ENCODE measurements at places on chromosomes 12 and 14.

GRCh38 chr14:90625445-90625844 lies 190.8 kb downstream of the TTC7B start:
- DNase-seq: peak; percentile 96

GRCh38 chr12:120514002-120514401 lies 15.0 kb downstream of the COQ5 start:
- no peak for DNase-seq

DNA sequence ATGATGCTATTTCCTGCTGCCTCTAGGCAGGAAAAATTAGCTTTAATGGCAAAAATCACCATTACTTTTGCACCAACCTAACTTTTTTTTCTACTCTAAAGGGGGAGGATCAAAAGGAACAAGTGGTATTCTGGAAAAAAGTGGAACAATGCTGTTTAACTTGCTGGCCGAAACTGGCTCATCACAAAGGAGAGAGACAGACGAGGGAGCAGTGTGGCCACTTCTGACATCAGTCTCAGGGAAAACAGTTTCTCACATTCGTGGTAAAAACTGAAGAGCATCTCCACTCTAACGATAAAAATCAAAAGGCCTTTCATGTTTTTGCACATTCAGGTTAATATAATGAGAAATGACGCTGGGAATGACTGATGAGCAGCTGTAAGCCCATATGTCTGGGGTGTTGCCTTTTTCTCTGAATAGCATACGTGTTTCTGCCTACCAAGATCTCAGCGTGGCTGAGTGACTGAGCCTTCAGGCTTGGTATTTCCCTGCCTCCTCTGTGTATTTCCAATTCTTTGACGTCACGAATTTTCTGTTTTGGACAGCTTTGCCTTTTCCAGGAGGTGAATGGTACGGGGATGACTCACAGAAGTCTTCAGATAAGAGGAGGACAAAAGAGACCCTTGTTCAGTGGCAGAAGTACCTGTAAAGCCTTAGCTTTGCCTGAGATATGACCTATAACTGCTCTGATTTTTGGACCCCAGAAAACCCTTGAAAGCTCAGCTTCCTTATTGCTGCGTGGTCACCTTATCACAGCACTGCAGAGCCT lies 358.8 kb downstream of the GLT1D1 start:
- no peak for DNase-seq

GRCh38 chr14:99313234-99313633 lies 41.2 kb upstream of the BCL11B start:
- DNase-seq: no peak

DNA sequence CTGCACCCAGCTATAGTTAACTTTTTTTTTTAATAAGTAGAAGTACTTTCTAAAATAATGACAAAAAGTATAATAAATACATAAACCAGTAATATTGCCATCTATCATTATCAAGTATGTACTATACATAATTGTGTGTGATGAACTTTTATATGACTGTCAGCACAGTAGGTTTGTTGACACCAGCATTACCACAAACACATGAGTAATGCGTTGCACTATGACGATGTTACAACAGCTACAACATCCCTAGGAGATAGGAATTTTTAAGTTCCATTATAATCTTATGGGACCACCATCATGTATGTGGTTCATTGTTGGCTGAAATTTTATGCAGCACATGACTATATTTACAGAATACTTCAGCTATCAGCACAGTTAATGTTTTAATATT lies 62.9 kb upstream of the VSX2 start:
- DNase-seq: no peak

GRCh38 chr14:66120402-66120801 lies 365.8 kb upstream of the CCDC196 start:
- no peak for DNase-seq

- no peak for DNase-seq
These were observed 142.1 kb downstream of the CALM1 start for GRCh38 chr14:90538716-90539495.

DNA sequence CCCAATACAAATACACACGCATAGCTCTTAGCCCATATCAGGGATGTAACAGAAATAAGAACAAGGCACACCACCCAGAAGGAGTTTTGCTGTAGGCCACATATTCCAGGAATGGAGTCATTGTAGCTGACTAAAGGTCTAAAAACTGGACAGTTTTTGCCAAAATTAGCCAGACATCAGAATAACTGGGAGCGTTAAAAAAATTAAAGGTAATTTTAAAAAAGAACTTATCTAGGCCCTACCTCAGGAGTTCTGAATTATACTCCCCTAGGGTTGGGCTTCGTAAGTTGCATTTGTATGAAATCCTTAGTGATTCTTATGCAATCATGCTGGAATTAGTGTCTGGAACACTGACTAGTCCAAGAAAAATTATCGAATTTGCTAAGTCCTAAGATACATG lies 987.7 kb downstream of the GALC start:
- DNase-seq: no peak

DNA sequence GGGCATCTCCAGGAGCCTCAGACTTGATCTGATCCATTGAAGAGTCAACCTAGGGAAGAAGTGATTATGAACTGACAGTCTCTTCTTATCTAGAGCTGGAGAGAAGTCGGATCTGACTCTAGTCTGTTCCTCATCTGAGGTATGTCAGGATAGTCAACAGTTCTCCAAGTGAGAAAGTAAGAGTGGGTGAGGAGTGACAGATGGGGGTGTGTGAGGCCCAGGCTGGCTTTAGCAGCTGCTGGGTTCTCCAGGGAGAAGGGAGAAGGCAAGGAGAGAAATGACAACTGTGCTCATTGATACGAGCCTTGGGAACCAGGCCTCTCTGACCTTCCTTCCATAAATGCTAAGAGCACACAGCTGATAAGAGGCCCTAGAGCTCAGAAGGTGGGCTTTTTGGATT lies 53.3 kb downstream of the IRAK3 start:
- DNase-seq: peak; percentile 20

DNA sequence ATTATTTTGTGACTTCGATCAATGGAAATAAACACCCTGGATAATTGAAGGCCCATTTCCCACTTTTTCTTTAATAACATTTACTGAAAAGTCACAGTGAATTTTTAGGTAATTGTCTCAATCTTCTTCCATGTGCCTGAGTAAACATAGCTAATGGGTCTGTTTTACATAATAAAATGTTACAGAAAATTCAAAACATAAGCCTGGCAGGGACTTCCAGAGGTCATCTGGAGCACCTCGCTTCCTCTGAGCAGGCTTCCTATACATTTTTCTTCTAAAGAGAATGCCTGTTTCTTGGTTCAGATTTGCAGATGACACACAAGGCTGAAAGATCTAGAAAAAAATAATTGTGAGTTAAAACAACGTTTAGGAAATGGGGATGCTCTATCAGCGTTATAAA lies 183.8 kb upstream of the PDE3A start:
- no peak for DNase-seq

DNA sequence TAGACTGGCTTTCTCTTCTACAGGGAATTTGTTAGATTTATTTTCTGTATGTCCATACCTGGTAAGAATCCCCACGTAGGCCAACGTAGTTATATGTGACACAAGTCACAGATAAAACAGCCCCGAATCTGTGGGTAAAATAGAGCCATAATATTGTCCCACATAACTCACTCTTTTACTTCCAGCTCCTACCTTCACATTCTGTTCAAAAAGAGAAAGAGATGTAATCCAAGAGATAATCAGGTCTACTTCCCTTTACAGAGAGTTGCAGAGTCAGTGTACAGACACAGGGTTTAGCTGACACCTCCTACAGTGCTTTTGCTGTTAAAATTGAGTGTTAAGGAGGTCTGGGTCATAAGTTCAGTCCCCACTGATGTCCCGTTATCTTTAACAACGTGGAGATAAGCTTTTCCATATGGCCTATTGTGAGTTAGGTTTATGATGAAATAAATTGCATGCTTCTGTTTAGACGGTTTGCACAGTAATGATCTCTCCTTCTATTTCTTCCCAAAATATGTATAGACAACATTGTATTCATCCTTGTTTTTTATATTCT lies 446.5 kb downstream of the ADAMTS20 start:
- DNase-seq: no peak

DNA sequence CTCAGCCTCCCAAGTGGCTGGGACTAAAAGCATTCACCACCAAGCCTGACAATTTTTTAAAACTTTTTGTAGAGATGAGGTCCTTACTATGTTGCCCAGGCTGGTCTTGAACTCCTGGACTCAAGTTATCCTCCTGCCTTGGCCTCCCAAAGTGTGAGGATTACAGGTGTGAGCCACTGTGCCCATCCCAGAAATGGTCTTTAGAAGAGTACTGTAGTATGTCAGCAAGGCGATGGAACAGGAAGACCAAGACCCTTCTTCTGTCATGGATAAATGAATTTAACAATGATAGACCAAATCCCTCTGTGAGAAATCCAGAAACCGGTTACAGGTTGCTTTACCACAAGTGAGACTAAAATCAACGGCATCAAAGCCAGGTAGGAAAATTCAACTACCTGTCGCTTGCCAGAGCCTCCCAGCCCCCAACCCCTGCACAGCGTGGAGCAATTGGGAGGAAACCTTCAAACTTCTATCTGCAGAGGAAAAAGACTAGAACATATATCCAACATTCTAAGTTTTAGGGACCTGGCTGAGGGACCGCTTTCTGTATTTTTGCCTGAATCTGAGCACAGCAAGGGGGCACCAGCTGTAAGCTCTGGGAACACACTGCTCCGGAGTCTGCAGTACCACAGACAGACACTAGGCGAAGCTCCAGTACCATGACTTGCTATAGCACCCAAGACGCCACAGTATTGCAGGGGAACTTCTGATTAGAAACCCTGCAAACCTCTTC lies 51.3 kb downstream of the CPSF6 start:
- DNase-seq: peak; percentile 36

DNA sequence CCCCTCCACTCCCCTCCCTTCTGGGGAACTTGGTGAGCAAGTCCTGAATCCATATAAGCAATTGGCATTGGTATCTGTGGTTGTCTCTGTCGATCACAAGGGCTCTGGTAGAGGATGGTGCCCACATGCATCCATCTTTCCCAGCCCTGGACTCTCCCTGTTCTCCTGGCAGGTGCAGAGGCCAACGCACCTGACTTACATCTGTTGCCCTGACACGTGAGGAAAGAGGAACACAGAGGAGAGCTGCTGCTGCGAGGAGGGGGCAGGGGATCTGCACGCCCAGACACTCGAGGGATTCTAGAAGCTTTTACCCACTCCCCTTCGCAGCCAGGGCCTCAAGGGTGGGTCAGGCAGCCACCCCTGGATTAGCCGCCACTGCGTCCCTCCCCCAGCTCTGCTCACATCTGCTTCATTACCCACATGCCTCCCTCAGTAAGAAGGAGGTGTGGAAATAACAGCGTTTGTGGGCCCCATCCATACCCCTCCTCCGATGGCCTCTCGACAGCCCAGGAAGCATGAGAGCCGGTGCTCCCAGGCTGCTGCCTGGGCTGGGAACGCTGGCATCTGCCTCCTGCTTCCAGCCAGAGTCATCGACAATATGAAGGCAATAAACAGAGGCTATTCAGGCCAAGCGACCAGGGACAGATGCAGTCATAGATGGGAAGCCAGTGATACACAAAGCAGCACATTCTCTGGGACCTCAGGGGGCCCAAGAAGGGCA lies 56.5 kb downstream of the KDM2B start:
- peak; percentile 21 for DNase-seq

- no peak for DNase-seq
These were observed 12.6 kb downstream of the USP44 start for GRCh38 chr12:95538656-95539055.

- no peak for DNase-seq
These were observed 115.2 kb downstream of the BMP4 start for GRCh38 chr14:53841109-53842099.

DNA sequence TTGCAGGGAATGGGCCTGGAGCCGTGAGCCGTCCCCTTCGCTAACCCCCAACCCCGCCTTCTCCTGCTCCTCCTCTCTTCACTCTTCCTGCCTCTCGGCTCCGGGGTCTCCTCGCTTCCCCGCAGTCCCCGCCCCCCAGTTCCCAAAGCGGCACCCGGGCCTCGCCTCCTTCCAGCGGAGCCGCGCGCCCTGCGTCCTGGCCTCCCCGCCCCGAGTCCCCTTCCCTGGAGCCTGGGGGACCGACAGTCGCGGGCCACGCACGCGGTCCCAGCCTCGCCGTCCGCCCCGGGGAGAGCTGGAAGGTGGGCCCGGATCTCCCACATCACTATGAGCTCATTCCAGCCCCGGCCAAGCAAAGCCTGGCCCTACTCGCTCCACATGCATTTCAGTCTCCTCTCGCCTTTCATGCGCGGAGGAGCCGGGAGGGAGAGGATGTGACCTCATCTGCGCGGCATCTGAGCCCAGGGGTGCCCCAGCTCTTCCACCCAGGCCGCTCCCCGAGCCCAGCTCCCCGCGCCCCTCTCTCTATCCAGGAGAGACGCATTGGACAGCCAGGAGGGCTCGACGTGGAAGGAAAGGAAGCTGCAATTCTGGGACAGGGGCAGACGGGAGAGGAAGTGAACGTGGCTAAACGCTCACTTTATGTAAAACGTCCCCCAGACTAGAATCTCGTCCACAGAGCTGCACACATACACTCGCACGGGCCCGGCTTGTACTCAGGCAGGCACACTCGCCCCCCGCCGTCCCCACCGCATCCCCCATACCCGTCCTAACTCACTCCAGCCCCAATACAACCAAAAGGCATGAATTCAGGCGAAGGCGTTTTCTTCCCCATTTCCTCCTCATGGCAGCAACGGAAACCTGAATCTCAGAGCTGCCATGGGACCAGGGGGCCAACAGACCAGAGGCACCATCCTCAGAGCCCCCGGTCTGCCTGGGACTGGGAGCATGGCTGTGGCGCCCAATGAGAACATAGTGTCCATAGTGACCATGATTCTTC lies 108.7 kb upstream of the CCND2 start:
- no peak for DNase-seq

DNA sequence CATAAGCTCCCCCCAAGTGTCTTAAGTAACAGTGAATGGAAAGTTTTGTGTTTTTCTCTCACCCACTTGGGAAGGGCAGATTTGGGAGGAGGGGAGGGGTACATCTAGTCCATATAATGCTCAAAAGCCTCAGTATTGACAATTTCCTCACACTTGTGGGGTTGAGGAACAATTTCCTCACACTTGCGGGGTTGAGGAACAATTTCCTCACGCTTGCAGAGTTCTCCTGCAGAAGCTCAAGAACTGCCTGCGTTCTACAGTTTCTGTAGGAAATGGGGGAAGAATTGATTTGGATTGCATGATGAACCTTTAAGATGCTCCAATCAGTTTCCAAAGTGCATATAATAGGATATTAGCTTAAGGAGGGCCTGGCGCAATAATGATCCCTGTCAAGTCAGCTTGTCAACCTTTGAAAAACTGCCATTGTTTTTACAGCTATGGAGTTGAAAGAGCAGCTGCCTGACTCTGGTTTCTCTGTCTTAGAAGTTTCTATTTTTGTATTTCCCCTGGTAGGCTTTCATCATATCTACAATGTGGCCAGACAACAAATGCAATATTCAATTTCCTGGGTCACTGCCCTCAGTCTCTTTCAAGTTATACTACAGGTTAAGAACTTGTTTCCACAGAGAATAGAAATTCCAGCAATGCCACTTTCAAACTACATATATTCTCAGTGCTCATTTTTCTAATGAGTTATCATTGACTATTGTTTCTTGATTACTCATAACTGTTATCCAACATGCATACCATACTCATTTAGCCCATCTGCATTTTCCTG lies 66.5 kb downstream of the PLEKHG7 start:
- DNase-seq: no peak

- peak; percentile 79 for DNase-seq
These were observed 11.8 kb downstream of the COPS7A start for GRCh38 chr12:6735448-6736191.

GRCh38 chr12:116524964-116525379 lies 34.2 kb upstream of the MAP1LC3B2 start:
- no peak for DNase-seq

- no peak for DNase-seq
These were observed 14.4 kb downstream of the IRF2BPL start for GRCh38 chr14:77014004-77014604.

- no peak for DNase-seq
These were observed 185.1 kb downstream of the CHST11 start for GRCh38 chr12:104641862-104642261.
